ENCODE measurements at places on chromosomes 3 and 15. TPM values are rescaled to one million over a fixed set of nuclear protein-coding genes. Genes with fewer than 3 reads are reported as not detected.

DNA sequence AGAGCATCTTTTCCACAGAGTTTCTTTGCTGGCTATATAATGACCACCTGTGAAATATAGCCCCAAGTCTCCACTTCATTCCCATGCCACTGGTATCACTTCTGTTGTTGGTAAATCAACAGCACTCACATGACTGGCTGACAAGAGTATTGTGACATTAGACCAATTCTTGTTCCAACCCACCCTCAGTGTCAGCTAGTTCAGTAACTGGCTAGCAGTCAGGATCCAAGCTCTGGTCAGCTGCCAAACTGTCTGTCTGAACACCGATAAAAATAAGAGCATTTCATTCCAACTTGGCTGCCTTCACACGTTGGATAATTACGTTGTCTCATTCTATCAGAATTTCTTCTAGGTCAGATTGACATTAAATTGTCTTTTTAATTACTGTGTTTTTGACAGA lies 166.5 kb downstream of the USP13 start:
- DNase-seq: no peak

- DNase-seq: no peak
Measured at GRCh38 chr15:100833417-100834389, 45.9 kb upstream of the ALDH1A3 start.

The NDN gene
- polyA plus RNA-seq: 76.8 TPM

The FES gene
- polyA plus RNA-seq: 23.0 TPM

The NAALADL2 gene
- polyA plus RNA-seq: 17.9 TPM

GRCh38 chr3:149481056-149481455 lies 6.6 kb downstream of the TM4SF4 start:
- no peak for DNase-seq

The FHIT gene
- 26.6 TPM for polyA plus RNA-seq

DNA sequence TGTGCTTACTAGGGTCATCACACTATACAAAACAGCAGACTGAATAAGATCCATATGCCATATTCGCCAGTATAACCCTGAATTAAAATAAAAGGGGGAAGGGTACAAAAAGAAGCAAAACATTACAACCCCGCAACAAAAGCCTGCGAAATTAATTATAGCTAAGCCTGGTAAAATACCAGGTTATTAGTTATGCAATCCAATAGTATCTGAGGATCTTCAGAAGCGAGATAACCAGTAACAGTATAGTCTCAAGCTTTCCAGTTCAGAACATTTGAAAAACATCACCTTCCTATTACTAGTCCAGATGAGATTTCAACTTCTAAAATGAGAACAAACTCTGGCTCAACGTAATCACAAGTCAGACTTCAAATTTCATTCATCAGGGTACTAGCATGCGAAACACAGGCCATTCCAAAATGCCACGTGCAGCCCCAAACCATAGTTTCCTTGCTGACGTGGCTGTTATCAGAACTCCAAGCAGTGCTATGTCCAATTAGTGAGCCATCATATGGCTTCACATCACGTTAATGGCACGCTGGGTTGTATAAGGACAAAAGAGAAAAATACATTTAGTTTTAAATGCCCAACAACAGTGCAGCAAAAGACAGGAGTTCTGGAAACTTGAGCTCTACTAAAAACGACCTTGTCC lies 1.1 kb downstream of the SSR3 start:
- DNase-seq: no peak
